ENCODE measurements at places on chromosomes 16 and 17.

DNA sequence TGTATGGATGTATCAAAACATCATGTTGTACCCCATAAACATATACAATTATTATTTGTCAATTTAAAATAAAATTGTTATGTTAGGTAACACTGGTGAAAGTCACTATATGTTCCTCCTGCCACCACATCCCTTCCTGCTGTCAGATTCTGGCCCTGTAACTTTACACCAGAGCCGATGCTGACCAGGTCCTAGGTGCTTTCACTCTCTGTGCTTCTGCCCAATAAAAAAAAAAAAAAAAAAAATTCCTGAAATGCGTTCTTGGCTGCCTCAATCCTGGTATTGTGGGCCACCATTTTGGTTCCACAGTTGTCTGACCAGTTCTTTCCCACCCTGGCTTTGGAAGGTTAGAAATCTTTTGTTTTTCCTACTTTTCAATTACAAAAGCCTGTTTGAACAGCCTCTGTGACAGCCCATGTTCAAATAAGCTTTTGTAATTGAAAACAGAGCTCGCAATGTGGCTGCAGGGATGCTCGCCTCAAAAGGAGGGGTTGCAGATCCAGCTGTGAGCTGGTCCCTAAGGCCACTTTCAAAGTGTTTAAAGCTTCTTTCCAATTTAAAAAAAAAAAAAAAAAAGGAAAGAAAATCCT, 831.0 kb upstream of the EEF2KMT start:
- DNase-seq: no peak

- no peak for DNase-seq
Measured at GRCh38 chr17:75555679-75556153, 30.2 kb downstream of the LLGL2 start.

GRCh38 chr17:67994817-67995569, 1.3 kb downstream of the C17orf58 start:
- no peak for DNase-seq

GRCh38 chr16:68116256-68116867, 31.2 kb downstream of the NFATC3 start:
- DNase-seq: no peak

- DNase-seq: no peak
Measured at GRCh38 chr17:56812901-56813388, 20.8 kb downstream of the C17orf67 start.

DNA sequence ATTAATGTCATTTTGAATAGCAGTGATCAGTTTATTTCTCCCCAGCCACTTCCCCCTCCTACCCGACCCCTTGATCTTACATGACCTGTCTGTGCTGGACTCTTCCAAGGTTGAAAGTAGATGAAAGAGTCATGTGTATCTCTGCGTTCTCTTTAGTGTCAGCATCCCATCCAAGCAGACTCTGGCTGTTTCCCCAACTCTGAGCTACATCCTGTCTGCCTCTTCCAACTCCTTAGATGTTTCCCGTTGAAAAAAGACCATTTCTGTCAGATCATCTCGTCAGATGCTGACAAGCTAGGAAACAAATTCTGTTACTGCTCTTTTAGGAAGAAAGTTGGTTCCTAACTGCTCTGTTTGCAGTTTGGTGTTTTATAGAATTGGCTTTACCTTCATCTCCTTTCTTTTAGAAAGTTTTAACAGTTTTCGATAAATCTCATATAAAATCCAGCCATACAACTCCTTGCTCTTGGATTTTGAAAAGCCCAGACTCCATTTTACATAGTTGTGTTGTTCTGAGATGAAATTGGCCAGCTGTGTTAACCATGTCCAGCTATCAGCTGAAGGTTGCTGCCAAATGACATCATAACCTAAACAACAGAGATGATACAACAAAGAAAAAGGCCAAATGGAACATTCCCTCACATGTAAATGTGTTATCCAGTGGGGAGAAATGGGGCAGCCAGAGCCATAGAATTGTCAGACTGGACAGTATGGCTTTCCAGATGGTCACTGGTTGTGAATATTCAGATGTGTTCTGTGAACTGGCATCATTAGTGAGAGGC, 43.5 kb downstream of the CYB561 start:
- DNase-seq: no peak

- DNase-seq: no peak
Measured at GRCh38 chr17:50868140-50868438, 1.9 kb upstream of the TOB1 start.

All from stimulated activated CD4-positive, alpha-beta T cell treated with anti-CD3 and anti-CD28 coated beads, TNF-alpha, amount 100 ng/mL, for 1 hour (primary cell).